Muscle of leg (tissue), 16 donors: ENCODE measurements at places on chromosomes 7 and 10. TPM values are rescaled to one million over a fixed set of nuclear protein-coding genes. Genes with fewer than 3 reads are reported as not detected.

DNA sequence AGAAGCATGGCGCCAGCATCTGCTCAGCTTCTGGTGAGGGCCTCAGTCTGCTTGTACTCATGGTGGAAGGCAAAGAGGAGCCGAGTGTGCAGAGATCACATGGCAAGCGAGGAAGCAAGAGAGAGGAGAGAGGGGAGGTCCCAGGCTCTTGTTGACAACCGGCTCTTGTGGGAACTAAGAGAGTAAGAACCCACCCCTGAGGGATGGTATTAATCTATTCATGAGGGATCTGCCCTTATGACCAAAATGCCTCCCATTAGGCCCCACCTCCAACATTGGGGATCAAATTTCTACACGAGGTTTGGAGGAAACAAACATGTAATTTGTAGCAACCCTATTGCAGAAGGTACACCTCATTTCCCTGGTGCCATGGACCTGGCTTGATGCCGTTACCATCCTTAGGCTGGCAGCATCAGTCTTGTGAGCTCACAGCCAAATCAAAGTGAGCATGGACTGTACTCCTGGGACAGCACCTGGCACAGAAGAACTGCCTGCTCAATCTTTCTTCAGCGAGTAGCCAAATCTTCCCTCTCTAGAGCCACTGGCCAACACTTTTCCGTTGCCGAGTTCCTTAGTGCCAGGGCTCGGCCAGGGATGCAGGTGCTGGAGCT is 6.5 kb downstream of the BTBD16 start:
- no peak for DNase-seq

GRCh38 chr10:98030093-98030821 is at the start of gene CRTAC1:
Gene CRTAC1 (minus strand): TSS chr10:98030621. CDS start chr10:98030472, 149 bp downstream.
- peak; percentile 86 for DNase-seq

The HMX2 gene
- total RNA-seq, result not detected

The AGR2 gene
- total RNA-seq, result 7.2 TPM

DNA sequence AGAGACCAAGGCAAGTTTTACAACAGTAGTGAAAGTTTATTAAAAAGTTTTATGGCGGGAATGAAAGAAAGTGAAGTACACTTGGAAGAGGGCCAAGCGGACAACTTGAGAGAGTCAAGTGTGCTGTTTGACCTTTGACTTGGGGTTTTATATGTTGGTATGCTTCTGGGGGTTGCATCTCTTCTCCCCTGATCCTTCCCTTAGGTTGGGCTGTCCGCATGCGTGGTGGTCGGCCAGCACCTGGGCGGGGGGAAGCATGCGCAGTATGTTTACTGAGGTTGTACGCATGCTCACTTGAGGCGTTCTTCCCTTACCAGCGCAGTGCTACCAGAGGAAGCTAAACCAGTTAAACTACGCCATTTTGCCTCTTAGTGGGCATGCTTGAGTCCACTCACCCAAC is 31.9 kb downstream of the NUP42 start:
- no peak for DNase-seq
